ENCODE measurements at places on chromosomes 16 and 17.

- no peak for DNase-seq
Measured at GRCh38 chr17:50768346-50768761, 1.0 kb upstream of the ANKRD40CL start.

- no peak for DNase-seq
Measured at GRCh38 chr16:12009462-12009861, 32.9 kb downstream of the SNX29 start.

DNA sequence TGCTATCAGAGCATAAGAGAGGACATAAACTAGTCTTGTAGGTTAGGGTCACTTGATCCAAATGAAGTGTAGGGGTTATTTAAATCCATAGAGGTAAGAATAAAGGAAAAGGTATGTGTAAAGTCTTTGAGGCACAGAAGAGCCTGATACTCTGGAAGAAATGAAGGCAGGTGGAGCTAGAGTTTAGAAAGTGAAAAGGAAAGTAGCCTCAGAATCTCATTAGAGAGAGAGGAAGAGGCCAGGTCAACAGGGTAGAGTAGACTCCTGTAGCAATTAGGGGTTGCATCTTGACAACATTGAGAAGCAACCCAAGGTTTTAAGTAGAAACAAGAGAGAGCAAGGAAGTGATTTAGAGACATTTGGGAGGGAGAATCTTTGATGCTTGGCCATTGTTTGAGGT is 235.2 kb upstream of the SOX9 start:
- DNase-seq, result no peak

GRCh38 chr16:79644971-79645667 is 44.6 kb upstream of the MAF start:
- DNase-seq, result no peak

DNA sequence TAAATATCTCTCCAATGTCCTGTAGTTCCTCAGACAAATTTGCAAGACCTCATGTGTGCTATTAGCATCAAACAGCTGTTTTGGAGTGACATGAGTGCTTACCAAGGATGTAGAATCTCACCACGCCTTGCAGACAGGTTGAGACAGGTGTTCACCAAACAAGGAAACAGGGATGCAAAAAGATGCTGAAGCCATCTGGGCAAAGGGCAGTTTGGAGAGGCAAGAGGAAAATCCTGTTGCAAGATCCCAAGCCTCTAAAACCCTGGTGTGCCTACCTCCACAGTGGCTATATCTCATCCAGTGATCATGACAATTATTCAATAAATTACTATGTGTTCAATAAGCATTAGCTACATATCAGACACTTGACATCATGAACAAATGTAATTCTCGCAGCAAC is 373.7 kb downstream of the SOX9 start:
- no peak for DNase-seq

GRCh38 chr16:50558913-50559312 is 10.7 kb downstream of the NKD1 start:
- no peak for DNase-seq

- no peak for DNase-seq
Measured at GRCh38 chr16:4330277-4330874, 14.5 kb downstream of the GLIS2 start.

DNA sequence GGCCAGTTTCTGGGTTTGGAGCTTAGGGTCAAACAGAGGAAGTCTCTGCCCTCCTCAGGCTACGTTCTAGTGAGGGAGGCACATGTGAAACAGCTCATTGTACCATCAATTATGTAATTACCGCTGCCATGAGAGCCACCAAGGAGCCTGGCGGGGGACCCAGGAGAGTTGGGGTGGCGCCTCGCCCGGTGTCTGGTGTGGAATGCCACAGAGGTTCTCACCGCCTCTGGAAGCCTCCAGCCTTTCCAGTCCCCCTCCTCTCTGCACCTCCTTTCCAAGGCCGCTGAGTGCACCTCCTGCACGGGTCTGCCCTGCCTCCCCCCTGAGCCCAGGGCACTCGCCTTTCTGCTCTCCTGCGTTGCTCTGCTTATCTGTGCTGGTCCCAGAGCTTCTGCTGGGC is 51.4 kb downstream of the SREBF1 start:
- DNase-seq, result no peak
